Tibial nerve (tissue), 4 donors: ENCODE measurements at places on chromosomes 12 and 14. TPM values are rescaled to one million over a fixed set of nuclear protein-coding genes. Genes with fewer than 3 reads are reported as not detected.

Gene FOXG1
- total RNA-seq: not detected

Gene LHX5
- total RNA-seq: not detected

Gene ITGB7
- 15.1 TPM for total RNA-seq

Gene IL22
- total RNA-seq: not detected

Gene SLC2A14
- 26.7 TPM for total RNA-seq

Gene TRIP11
- total RNA-seq: 26.9 TPM

Gene PPP1R1A
- total RNA-seq: 32.4 TPM

Gene FOS
- total RNA-seq: 664 TPM

Gene TUBA1B
- 726 TPM for total RNA-seq

Gene VASH1
- 18.0 TPM for total RNA-seq

Gene POLR3B
- 7.3 TPM for total RNA-seq

Gene SLCO1A2
- 0.22 TPM for total RNA-seq

DNA sequence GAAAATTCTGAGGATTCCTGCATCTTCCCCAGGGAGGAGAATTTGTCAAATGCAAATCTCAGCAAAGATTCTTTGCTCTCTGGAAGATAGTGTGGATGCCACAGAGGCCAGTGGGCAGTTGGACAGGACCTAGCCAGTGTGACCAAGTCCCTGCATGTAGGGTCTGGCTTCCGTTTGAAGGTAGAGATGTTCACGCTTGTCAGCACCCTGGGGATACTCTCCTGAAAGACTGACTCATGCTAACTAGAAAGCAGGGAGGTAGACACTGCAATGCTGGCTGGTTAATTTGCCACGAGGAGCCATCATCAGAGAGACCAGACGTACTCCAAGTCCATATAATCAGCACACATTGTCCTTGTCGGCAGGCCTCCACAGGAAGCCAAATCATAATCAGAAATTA is 130.1 kb downstream of the SAMD4A start:
- H3K4me3 ChIP-seq: no peak overlapping the region
- H3K36me3 ChIP-seq: no peaks in the 10 kb centered on the region
- H3K4me1 ChIP-seq: no peaks in the 10 kb centered on the region
- H3K27me3 ChIP-seq: no peaks in the 10 kb centered on the region
- no peak overlapping the region for H3K27ac ChIP-seq

- peaks cover 4% of the 10 kb centered on the region for H3K4me1 ChIP-seq
- no peaks in the 10 kb centered on the region for H3K27me3 ChIP-seq
- H3K27ac ChIP-seq: no peak overlapping the region
- H3K36me3 ChIP-seq: no peaks in the 10 kb centered on the region
Observed at GRCh38 chr12:19916196-19916753, 452.1 kb upstream of the PDE3A start.

DNA sequence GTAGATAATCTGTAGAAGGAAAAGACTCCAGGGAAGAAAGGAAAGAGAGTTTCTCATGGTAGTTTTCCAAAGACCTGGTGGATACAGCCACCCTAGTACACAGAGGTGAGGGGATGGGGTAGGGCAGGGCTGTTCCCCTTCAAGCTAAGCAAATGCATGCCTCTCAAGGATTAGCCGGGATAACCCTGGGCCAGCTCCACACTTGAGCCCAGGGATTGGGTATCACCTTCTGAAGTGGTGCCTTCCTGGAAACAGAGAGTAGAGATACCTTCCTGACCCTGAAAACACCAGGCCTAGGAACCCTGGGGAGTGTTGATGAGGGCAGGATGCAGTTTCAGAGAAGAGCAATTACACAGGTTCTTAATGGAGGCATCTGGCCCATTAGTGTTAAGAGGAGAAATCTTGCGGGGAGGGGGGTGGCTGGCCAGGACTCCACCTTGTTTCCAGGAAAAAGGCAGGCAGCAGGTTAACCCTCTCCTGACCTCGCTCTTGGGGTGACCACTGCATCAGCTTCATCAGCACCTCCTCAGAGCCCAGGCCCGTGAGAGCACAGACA is 106.9 kb upstream of the TMEM233 start:
- no peaks in the 10 kb centered on the region for H3K4me1 ChIP-seq
- H3K27me3 ChIP-seq: no peaks in the 10 kb centered on the region
- no peak overlapping the region for H3K4me3 ChIP-seq

DNA sequence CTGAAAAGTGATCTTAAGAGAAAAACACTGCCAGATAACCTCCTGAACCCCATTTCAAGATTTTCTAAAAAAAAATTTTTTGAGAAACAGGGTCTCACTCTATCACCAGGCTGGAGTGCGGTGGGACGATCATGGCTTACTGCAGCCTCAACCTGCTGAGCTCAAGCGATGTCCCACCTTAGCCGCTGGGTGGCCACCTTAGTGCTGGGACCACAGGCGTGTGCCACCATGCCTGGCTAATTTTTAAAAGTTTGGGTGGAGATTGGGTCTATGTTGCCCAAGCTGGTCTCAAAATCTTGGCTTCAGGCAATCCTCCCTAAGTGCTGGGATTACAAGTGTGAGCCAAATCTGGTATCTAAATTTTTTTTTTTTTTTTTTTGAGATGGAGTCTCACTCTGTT is 3.4 kb downstream of the PNMA1 start:
- no peak overlapping the region for H3K4me3 ChIP-seq
- H3K27me3 ChIP-seq: no peaks in the 10 kb centered on the region
- H3K27ac ChIP-seq: no peak overlapping the region
- no peak for DNase-seq
- H3K4me1 ChIP-seq: peaks cover 3% of the 10 kb centered on the region

GRCh38 chr14:32073537-32074189 is 3.4 kb upstream of the ARHGAP5 start:
- H3K27me3 ChIP-seq: no peaks in the 10 kb centered on the region
- H3K36me3 ChIP-seq: no peaks in the 10 kb centered on the region
- no peak overlapping the region for H3K4me3 ChIP-seq
- peak; percentile 79 for DNase-seq

GRCh38 chr14:65028937-65029336 is 42.2 kb downstream of the FNTB start:
- H3K4me1 ChIP-seq: no peaks in the 10 kb centered on the region
- H3K27me3 ChIP-seq: no peaks in the 10 kb centered on the region
- DNase-seq: no peak
- H3K4me3 ChIP-seq: no peak overlapping the region

DNA sequence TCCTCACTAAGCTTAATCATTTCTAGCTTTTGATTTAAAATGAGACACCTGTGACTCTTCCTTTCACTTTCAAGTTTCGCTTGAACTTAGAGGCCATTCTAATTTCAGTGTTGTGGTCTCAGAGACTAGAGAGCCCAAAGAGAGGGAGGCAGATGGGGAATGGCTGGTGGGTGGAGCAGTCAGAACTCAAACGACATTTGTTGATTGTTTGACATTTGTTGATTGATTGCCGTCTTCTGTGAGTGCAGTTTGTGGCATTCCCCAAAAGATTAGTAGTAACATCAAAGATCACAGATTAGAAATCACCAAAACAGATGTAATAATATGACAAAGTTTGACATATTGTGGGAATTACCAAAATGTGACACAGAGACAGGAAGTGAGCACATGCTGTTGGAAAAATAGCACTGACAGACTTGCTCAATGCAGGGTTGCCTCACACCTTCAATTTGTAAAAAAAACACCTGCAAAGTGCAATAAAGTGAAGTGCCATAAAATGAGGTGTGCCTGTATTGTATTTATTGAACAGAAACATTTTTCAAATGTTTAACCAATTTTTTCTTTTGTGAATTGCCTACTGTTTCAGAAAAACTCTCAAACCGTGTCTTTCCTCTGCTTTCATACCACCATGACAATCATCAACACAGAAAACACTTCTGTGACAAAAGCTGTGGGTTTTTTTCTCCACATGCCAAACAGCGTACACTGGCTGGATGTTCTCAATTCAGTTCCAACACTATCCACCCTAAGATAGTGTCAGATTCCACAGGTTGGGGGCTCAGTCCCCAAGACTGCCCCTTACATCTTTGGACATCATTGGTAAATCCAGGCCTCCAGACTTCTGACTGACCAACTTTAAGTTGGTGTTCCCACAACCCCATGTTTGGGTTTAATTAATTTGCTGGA is 376.3 kb upstream of the RGS6 start:
- H3K36me3 ChIP-seq: no peaks in the 10 kb centered on the region
- H3K27ac ChIP-seq: no peak overlapping the region
- peaks cover 4% of the 10 kb centered on the region for H3K4me1 ChIP-seq
- DNase-seq: no peak
- H3K27me3 ChIP-seq: no peaks in the 10 kb centered on the region

DNA sequence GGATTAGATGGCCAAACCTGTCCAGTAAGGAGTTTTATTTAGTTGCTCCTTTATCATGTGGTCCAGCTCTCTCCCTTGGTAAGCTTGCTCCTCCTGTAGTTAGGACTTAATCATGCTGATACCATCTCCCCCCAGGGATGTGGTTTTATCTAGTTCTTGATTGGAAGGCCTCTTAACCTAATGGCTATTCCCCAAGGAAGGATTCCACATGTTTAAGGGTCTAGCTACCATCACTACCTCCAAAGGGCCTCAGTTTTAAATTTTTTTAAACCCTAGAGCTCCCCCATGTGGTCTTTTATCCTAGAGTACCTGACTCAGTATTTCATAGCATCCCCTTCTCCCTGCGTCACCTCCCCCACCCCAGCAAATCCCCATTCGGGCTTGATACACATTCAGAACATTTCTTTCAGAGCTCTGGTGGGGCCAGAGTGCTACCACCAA is 22.5 kb downstream of the MAP3K12 start:
- no peak overlapping the region for H3K27ac ChIP-seq
- no peak for DNase-seq
- H3K4me3 ChIP-seq: no peak overlapping the region
- H3K27me3 ChIP-seq: no peaks in the 10 kb centered on the region
- H3K36me3 ChIP-seq: no peaks in the 10 kb centered on the region

- H3K4me1 ChIP-seq: no peaks in the 10 kb centered on the region
- H3K36me3 ChIP-seq: no peaks in the 10 kb centered on the region
- no peaks in the 10 kb centered on the region for H3K27me3 ChIP-seq
- no peak overlapping the region for H3K27ac ChIP-seq
Observed at GRCh38 chr14:62179367-62180018, 417.3 kb downstream of the SNAPC1 start.

DNA sequence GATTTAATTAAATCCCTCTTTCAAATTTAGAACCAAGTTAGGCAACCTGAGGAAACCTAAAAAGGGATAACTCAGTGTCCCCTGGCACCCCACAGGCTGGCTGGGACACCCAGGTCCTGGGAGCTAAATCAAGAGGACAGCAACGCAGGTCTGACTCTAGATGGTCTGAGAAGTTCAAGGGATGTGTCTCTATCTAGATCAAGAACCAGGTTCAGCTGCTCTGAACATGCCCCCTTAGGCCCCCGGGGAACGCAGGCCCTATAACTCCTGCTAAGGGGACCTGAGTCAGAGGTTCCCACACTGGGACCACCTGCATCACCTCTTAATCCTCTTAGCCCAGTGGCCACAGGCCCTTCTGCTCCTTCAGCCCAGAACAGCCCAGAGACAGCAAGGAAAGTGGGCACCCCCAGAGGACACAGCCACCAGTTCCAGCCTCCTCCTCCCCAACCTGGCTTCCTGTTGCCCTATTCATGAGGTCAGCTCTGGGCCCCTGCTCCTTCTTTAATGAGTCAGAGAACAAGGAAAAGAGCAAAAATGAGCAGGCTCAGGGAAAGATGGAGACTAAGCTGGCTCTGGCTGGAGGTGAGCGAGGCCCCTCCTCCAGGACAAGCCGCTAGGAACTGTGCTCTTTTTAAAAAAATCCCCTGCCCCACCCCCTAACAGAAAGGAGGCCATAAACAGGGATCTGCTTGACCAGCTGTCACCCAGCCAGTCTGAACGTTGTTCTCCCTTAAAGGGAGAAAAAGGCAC is 10.8 kb downstream of the PITPNM2 start:
- no peak overlapping the region for H3K4me3 ChIP-seq
- no peak overlapping the region for H3K27ac ChIP-seq
- peaks cover 7% of the 10 kb centered on the region for H3K36me3 ChIP-seq
- H3K27me3 ChIP-seq: no peaks in the 10 kb centered on the region
- DNase-seq: no peak

DNA sequence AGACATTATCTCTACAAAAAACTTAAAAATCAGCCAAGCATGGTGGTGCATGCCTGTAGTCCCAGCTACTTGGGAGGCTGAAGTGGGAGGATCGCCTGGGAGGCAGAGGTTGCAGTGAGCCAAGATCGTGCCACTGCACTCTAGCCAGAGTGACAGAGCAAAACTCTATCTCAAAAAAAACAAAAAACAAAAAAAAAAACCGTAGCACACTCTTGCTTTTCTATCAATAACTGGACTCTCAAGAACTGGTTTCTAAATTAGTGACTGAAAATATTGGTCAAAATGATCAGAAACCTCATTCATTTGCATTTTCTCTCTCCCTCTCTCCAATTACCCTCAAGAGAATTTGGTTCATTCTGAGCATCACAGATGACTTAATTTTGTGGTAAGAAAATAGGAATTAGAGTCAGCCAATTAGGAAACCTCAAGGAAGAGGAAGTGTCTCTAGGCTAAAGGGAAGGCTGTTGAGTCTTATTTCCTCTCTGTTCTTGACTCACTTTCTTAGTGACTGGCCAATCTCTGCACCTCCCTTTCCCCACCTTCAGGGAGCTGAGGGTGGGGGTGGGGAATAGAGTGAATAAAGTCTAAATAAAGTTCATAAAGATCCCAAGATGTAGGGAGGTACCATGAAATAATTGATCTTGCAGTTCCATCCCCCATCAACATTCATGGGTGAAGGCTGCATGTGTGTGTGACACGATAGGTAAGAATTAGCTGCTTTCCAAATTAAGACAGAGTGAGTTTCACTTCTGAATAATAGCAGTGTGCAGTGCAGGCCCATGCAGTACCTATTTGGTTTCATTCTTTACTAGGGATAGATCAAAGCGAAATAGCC is 6.8 kb upstream of the PSMA6 start:
- no peak overlapping the region for H3K4me3 ChIP-seq
- no peaks in the 10 kb centered on the region for H3K27me3 ChIP-seq
- DNase-seq: no peak
- H3K4me1 ChIP-seq: no peaks in the 10 kb centered on the region

DNA sequence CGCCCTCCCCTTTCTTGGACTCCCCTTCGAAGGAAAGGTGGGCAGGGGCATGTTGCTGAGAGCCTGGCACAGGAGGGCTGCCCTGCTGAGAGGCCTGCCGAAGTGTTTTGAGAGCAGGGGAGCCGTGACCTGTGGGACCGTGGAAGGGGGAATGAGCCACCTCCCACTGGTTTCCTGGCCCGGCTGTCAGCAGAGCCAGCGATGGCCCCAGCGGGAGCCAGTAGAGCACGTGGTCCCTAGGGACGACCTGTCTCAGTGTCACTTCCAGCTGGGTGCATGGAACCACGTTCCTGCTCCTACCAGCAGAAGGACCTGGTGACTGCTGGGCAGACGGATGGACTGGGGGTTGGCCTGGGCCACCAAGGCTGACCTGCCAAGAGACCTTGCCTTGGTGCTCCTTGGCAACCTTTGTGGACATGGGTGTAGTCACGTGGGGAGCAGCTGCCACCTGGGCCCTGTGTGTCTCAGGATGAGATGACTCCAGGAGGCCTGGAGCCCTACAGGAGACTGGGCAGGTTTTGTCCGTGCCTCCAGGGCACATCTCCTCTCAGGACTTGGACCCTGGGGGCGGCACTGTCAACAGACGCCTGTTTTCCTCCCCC is 34.6 kb downstream of the BEGAIN start:
- H3K4me1 ChIP-seq: no peaks in the 10 kb centered on the region
- no peak overlapping the region for H3K4me3 ChIP-seq
- H3K27ac ChIP-seq: no peak overlapping the region
- no peak for DNase-seq
- no peaks in the 10 kb centered on the region for H3K27me3 ChIP-seq

- no peak overlapping the region for H3K4me3 ChIP-seq
- H3K27ac ChIP-seq: no peak overlapping the region
- no peak for DNase-seq
- no peaks in the 10 kb centered on the region for H3K36me3 ChIP-seq
- H3K27me3 ChIP-seq: no peaks in the 10 kb centered on the region
Observed at GRCh38 chr14:88683119-88683518, 109.6 kb downstream of the EML5 start.

GRCh38 chr12:93300611-93301021 is 77.1 kb upstream of the NUDT4 start:
- no peaks in the 10 kb centered on the region for H3K4me1 ChIP-seq
- no peaks in the 10 kb centered on the region for H3K27me3 ChIP-seq
- H3K4me3 ChIP-seq: no peak overlapping the region
- no peak for DNase-seq
- no peak overlapping the region for H3K27ac ChIP-seq
